ENCODE measurements at places on chromosomes 1 and 21.

DNA sequence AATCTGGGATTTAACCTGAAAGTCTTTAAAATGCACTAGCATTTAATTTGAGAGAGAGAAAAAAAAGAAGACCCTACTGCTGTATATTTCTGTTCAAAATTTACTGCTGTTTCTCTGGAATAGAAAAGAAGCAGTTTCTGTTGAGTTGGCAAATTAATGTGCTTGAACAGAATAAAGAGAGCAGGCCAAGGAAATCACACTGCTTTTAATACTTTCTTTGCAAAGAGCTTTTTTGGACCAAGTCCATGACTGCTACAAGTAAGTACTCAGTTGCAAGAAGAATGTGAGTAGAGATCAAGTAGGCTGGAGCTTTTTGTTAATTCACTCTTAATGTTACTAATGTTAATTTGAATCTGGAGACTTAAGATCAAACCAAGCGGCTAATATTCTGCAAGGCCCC lies 336.2 kb upstream of the SGIP1 start:
- DNase-seq: no peak

GRCh38 chr1:97572561-97572960 lies 348.3 kb downstream of the DPYD start:
- no peak for DNase-seq

DNA sequence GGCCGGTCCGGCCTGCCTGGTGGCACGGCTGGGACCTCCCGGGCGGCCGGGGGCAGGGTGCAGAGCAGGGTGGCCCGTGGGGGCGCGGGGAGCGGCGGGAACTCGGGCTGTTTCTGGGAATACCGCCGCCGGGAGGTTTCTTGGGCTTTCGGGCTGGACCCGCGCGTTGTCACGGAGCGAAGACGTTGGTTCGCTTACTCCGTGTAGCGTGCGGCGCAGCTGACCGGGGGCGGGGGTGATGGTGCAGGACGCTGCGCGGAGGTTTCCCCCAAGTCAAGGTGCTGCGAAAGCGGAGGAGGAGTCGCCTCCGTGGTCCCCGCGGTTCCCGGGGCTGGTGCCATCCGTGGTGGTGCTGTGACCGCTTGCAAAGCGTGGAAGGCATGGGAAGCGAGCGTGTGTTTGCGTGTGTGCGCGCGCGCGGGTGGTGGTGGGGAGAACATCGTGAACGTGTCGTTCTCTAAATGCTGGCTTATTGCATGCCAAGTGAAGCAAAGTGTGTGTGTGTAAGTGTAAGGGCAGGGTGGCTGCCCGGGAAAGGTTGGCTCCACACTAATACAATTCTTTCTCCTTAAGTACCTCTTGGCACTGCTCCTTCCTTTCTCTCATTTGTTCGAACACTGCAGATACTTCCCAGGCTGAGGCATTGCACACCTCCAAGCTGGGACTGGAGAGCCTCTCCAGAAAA lies 1.1 kb downstream of the RYR2 start:
- DNase-seq: no peak

GRCh38 chr1:40384413-40384762 lies 10.9 kb downstream of the SMAP2 start:
- no peak for DNase-seq

GRCh38 chr1:207084701-207085180 lies 3.9 kb upstream of the C4BPB start:
- peak; percentile 41 for DNase-seq

DNA sequence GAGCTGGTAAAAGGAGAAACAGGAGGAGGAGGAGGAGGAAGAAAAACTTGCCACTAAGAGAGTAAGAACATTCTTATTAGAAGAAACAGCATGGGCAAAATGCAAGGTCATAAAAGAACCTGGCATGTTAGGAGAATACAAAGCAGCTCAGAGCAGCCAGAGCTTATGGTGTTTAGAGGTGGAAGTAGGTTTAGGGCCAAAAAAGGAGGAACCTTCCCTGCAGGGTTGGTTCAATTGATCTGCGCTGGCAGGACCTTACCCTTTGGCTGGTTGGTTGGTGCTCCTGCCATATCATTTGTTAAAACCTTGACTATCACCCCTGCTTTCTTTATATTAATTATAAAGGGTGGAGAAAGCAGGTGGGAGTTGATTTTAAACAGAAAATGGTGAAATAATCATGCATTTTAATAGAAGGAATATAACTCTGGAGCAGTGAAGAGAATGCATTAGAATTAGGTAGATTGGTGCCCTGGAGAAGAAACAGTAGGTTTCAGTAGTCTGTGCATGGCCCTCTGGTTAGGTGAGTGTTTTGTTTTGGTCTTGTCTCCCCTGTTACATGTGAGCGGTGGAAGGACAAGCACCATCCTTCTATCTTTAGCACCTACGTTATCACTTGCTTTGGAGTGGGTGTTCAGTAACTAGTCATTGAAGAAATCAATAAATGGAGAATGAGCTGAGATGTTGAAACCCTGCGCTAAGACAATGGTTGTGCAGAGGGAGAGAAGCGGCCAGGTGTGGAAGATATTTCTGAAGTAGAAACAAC lies 110.4 kb upstream of the NGF start:
- no peak for DNase-seq

DNA sequence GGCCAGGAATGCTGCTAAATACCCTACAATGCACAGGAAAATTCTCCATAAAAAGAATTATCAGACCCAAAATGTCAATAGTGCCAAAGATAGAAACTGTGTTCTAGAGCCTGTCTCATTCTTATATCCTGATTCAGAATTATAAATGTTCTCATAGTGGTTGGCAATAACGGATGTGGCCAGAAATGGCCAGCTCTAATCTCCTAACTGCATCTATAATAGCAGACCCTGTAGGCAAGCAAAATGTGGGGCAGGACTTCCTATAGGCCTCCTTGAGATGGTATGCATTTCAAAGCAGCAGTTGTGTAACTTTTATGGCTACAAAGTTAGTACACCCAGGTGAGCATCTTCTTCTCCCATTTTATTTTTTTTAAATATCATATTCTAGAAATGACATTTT lies 95.9 kb upstream of the SGIP1 start:
- no peak for DNase-seq

- no peak for DNase-seq
Measured at GRCh38 chr1:90561103-90561783, 155.9 kb downstream of the BARHL2 start.
